Stimulated activated CD4-positive, alpha-beta T cell treated with anti-CD3 and anti-CD28 coated beads, Interleukin-12 subunit alpha, Interleukin-12 subunit beta, amount 100 ng/mL, for 4 hours (primary cell): ENCODE measurements at places on chromosomes 16 and 17.

- no peak for DNase-seq
These were observed 129.0 kb downstream of the KATNIP start for GRCh38 chr16:27678955-27679354.

- no peak for DNase-seq
These were observed 2.1 kb upstream of the MFSD6L start for GRCh38 chr17:8801135-8801840.

GRCh38 chr17:68359791-68360535 lies 68.7 kb downstream of the ARSG start:
- no peak for DNase-seq

- no peak for DNase-seq
These were observed 79.7 kb downstream of the PLD6 start for GRCh38 chr17:17126131-17127110.

DNA sequence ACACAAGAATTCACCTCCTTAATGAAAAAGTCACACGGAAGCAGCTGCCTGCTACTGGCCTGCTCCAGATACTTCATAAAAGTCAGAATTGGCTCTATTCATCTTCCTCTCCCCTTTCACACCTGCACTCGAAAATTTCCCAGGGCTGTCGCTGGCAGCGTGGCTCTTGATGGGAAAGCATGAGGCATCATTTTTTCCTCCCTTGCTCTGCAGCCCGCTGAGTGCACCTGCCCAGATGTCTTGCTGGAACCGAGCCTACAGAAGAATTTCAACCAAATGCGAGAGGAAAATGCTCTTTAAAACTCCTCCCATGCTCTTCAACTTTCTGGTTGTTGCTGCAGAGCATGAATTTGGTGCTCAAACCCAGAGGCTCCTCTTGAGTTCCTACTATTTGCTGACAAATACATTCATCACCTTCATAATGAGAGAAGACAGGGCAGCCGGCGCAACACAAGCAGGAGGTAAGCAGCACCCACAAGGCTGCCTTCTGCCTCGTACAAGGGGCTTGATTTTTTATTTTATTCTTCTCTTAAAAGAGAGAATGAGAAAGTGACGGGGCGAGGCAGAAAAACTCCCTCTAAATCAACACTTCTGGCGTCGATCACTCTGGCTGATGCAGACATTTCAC lies 146.8 kb downstream of the ZFHX3 start:
- DNase-seq = no peak

- no peak for DNase-seq
These were observed 450.3 kb upstream of the PSMD7 start for GRCh38 chr16:73846356-73846755.
